Stimulated activated CD8-positive, alpha-beta memory T cell treated with anti-CD3 and anti-CD28 coated beads, Interleukin-4, amount 100 ng/mL, for 4 hours (primary cell): ENCODE measurements at places on chromosomes 6 and 20.

GRCh38 chr20:49510562-49511122, 28.2 kb upstream of the KCNB1 start:
- no peak for DNase-seq

DNA sequence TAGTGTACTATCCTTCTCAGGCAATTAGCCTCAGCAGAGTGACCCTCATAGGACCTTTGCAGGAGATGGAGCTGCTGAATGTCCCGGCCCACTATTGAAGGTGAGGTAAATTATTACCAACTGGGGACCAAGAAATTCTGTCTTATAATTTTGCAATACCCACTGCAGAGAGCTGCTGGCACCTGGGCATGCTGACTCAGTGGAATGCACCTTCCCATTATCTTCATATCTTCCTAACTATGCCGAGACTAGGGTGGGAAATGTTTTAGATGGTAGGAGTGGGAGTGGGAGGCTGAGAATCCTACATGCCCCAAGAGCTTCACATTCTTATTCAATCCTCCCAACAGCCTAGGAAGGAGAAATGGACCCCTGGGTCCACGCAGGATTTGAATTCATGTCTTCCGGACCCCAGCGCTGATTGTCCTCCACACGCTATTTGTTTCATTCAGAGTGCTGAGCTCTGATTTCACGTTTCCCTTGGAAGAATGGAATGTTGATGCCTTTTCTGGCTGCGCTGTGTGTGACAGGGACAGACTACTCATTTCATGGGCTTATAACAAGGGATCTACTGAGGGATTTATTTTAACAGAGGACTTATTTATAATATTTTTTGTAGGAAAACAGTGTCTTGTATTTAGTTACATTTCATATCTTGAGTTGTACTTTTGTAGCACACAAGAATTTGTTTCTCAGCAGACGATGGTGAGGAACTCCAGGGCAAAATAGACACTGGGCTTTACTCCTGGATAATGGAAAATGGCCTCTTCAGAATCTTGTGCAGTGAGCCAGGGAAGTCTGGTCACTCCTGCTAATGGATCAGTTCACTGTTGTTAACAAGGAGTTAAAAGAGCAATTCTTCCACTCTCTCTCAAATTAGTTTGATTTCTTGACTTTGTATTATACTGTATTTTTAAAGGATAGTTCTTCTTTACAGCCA, 66.4 kb downstream of the FYN start:
- no peak for DNase-seq

DNA sequence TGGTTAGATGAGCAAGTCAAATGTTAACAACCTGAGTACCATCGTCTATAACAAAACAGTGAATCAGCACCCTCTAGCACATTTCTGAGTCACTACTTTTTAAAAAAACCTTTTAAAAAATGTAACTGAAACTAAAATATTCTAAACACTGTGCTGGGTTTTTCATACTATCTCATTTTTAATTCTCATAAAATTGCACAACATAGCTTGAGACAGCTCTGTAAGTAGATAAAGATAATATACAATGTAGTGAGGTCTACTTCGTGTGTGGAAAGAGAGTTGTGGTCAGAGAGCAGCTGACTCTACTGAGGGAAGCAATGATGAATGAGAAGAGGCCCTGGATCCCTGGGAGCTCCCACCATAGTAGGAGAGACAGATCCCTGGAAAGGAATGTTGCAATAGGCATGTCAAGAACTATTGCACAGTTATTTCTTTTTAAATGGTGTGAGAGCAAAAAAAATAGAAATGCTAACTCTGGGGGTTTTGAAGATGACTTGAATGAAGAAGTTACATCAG, 13.6 kb upstream of the CALHM6 start:
- no peak for DNase-seq

DNA sequence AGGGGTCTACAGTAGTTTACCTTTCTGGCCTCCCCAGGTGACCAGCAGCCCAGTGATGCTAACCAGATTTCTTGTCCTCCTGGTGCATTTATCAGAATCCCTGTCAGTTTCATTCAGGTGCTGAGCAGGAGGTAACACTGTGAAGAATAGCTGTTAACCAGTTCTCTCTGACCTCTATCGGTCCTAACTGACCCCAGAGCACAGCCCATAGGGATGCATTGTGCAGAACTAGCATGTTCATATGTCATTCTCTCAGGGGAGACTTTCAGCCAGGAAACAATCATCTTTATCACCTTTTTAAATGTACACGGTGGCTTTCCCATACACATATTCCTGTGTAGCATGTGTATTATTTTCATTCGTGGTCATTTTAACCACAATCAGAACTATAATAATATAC, 49.9 kb downstream of the CNR1 start:
- no peak for DNase-seq

DNA sequence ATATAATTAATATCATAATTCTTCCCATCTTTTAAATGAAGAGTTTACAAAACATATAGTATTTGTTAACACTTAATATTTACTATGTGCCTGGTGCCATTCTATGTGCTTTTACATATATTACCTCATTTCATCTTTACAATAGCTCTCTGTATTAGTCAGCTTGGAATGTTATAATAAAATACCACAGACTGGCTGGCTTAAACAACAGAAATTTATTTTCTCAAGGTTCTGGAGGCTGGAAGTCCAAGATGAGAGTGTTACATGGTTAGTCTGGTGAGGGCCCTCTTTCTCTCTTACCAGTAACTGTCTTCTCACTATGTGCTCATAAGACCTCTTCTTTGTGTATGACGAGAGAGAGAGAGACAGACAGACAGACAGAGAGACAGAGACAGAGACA, 110.2 kb downstream of the NKAIN2 start:
- no peak for DNase-seq

GRCh38 chr20:31718952-31719643, 3.6 kb downstream of the BCL2L1 start:
- DNase-seq, result no peak

GRCh38 chr20:43959079-43959919, 44.6 kb downstream of the TOX2 start:
- DNase-seq, result no peak

- no peak for DNase-seq
Measured at GRCh38 chr6:168272415-168273325, 46.9 kb downstream of the DACT2 start.

- DNase-seq, result no peak
Measured at GRCh38 chr6:147222160-147222838, 18.1 kb downstream of the STXBP5 start.

- DNase-seq, result no peak
Measured at GRCh38 chr20:4781211-4781610, 59.5 kb downstream of the PRND start.

DNA sequence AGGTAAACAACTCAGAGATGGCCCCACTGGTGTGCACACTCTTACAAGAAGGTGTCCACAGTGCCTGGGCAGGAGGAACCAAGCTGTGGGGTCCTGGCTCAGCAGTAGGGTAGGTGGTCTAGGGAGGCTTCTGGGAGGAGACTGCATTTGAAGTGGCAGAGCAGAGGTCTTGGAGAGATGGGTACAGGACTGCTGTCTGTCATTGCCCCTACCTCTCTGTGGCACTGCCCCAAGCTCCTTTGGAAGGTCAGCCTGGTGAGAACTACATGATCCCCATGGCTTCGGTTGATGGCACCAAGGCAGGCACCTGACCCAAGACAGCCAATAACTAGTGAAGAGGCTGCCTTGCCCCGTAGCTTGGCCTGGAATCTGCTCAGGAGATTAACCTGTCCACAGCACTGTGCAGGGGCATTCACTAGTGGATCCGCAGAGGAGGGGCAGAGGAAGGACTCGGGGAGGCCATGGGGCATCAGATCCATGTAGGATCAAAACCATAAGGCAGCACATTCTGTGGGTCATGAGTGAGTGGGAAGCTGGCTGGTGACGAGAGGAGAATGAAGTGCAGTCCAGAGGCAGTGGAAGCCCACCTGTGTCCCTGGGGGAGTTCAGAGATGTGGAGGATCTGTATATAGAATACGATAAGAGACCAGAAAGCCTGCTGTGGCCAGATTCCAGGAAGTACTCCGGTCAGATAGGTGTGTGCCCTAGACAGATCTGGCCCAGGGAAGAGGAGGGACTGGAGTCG, 162.0 kb downstream of the GRM4 start:
- no peak for DNase-seq

GRCh38 chr6:41171908-41172307, 9.0 kb upstream of the TREM2 start:
- DNase-seq, result no peak

- DNase-seq, result no peak
Measured at GRCh38 chr6:163170294-163170883, 244.1 kb upstream of the QKI start.

DNA sequence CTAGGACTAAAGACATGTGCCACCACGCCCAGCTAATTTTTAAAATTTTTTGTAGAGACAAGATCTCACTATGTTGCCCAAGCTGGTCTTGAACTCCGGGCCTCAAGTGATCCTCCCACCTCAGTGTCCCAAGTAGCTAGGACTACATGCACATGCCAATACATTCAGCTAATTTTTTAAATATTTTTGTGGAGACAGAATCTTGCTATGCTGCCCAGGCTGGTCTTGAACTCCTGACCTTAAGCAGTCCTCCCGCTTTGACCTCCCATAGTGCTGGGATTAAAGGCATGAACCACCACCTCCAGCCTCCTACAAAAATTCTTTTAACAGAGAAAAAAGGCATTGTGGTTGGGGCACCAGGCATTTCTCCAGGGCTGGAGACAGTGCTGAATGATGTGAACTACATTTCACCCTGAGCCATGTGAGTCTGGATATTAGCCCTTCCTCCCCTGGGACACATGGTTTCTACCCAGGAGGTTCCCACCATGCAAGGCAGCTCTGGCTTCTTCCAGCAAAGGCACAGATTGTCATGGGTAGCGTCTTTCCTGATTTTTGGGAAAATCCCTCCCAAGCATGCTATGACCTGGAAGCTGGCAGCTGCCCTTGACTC, 36.3 kb upstream of the CMTR1 start:
- no peak for DNase-seq

DNA sequence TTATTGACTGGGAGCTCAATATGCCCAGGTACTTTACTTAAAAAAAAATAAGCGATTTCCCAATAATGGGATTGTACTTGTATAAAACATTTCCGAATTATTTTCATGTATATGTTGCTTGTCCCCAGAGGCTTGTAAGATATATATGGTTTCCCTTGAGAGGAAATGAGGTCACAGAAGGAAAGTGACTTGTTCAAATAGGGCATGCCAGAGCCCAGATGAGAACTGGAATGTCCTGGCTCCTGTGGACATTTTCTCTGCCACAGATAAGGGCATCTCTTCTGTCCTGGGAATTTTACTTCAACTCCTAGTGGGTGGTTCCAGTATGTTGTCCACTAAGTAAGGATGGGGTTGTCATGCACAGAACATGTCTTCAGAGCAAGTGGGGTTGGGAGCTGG, 63.0 kb downstream of the LYRM2 start:
- no peak for DNase-seq

DNA sequence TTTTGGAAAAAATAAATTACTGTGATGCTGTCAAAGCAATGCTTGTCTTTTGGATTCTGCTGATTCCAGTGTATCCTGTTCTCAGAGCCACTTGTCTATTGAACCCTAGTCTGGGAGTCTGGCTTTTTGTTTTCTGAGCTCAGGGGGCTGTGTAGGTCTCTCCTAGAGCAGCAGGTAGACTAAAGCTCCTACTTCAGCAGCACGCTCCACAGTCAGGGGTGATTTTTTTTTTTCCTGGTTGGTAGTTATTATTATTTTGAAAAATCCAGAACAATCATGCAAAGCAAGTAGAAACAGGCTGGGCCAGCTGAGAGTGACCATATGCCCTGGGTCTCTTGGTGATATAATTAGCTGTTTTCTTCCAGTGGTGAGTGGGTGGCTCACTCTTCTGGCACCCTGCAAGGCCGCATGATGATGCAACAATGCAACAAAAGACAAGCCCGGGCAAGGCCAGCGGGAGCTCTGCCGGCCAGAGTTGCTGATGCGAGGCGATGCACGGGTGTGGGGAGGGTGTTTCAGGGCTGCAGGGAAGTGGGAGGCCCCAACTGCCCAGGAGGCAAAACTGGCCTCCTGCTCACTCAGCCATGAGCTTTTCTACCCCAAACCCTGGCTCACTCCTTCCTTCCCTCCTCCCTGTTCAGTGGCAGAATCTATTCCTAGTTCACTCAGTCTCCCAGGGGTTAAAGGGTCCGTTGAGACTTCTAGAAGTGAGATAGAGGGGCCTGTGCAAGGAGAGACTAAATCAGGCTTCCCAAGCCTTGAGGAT, 11.5 kb upstream of the CDKN1A start:
- DNase-seq, result no peak

- no peak for DNase-seq
Measured at GRCh38 chr20:35739294-35740163, 2.5 kb downstream of the RBM39 start.

DNA sequence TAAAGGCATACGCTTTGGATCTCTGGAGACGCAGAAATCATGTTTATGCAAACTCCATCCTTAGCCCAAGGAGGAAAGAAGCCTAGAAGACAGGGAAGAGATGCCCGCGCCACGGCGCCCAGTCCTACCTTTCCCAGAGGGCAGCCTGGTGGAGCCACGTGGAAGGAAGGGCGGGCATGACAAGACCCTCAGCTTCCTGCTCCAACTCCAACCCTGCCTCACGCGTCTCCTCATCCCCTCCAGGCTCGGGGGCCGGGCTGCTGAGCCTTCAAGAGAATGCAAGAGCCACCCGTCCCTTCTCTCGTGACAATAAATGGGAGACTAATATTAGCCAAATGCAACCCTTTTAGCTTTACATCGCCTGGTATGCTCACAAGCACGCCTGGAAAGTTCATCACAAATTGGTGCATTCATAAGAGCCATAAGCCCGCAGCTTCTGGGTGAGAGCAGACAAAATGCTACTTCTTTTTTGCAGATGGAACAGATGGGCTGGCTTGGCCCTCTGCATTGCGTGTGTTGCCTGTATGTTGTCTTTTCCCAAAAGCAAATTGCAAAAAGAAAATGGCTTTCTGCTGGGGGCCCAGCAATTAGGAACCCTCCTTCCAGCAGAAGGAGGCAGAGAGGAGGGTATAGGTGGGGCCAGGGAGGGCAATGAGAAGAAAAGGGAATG, 8.2 kb upstream of the NTSR1 start:
- DNase-seq, result no peak

GRCh38 chr20:33311996-33312395, 29.0 kb downstream of the BPIFB1 start:
- DNase-seq, result no peak

DNA sequence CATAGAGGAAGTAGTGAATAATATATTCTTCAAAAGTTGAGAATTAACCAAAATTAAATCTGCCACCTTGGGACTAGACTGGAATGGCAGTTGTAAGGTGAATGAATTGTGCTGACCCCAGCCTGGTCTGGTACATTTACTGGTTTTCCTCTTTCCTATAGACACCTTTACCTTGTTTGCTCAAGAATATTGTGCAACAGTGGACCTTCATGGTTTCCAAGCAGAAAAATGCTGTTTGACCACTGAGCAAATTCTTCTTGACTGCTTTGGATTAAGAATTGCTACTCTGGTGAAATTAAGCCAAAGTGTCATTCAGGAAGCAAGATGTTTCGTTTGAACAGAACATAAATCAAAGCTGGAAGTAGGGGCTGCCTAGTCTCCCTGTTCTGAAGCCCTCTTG, 156.6 kb upstream of the TAB2 start:
- no peak for DNase-seq

DNA sequence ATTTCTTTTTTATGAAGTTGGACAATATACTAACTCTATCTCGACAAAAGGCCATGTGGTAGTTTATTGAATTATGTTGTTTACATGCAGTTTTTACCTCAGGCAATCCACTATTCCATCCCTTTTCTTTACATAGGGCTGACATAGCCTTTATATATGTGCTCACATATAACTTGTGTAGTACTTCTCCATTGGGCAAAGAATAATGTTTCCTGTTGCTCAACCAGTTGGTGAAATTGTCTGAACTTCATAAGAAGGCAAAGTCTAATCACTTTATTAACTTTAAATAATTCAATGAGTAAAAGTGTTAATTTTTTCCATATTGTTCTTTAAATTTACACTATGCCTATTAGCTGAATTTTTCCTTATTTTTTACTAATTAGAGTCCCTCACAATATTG, 1272.1 kb downstream of the EPHA7 start:
- DNase-seq, result no peak
